ENCODE measurements at places on chromosomes 2 and 18. TPM values are rescaled to one million over a fixed set of nuclear protein-coding genes. Genes with fewer than 3 reads are reported as not detected.

Gene SP110
- total RNA-seq: 10.1 TPM

Gene MATN3
- 1.2 TPM for total RNA-seq

Gene EIF2B4
- 35.3 TPM for total RNA-seq

Gene OTX1
- 4.2 TPM for total RNA-seq
